Small intestine (tissue), 16 donors: ENCODE measurements at places on chromosomes 11 and 22. TPM values are rescaled to one million over a fixed set of nuclear protein-coding genes. Genes with fewer than 3 reads are reported as not detected.

- DNase-seq, result no peak
These were observed 267.2 kb downstream of the BUD13 start for GRCh38 chr11:116505298-116506262.

GRCh38 chr11:111047374-111047773 lies 198.2 kb upstream of the POU2AF2 start:
- DNase-seq, result no peak

GRCh38 chr22:32896891-32897290 lies 95.4 kb downstream of the TIMP3 start:
- DNase-seq, result peak; percentile 59

- DNase-seq, result no peak
These were observed 2.6 kb downstream of the OR8B8 start for GRCh38 chr11:124442847-124443246.

NLRP14 gene
- 0.03 TPM for polyA plus RNA-seq

SPTBN2 gene
- polyA plus RNA-seq, result 4.1 TPM

ZP1 gene
- not detected for polyA plus RNA-seq

P4HA3 gene
- 0.66 TPM for polyA plus RNA-seq
